Naive thymus-derived CD8-positive, alpha-beta T cell (primary cell): ENCODE measurements at places on chromosomes 6 and 20.

DNA sequence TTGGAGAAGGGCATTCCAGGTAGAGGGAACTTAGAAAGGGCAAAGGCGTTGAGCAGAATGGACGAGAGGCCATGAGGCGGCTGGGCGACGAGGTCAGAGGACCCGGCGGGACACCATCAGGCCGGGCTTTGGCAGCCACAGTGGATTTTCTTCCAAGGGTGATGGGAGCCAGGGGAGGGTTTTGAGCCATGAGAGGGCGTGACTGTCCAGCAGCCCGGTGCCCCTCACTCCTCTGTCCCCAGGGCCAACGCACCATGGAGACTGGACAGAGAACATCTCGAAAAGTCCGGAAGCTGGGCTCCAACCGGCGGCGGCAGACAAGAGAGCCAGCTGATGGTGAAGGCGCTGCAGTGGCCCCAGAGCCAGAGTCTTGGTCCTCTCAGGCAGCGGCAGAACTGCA, 6.4 kb downstream of the RAB44 start:
- no peak for DNase-seq

DNA sequence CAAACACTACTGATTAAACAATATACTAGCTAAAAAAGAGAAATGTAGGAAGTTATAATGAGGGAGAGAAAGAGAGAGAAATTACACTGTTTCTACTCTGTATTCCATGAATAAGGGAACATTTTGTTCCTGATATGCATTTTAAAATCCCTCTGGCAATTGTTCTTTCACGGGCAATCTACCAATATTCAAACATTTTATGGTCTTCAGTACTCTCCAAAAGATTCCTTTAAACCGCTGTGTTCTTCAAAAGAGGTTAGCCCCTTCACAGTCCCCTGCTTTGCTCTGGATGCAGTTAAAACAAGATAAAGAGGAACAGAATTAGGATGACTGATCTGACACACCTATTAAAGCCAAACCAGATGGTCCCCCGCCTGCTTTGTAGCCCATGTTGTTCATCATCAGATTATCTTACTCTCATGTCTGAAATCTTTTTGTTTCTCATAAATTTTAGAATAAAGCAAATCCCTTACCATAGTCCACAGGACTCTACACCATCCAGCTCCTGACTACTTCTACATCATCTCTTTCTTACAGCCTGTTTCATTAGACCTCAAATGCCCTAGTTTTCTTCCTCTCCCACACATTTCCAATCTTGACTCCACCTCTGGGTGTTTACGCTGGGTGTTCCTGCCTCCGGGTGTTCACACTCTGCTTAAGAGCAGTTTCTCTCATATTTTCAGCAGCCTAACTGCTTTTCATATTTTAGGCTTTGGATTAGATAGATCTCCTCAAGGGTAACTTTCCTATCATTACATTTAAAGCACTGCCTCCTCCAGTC, 399.7 kb downstream of the COL12A1 start:
- DNase-seq, result no peak

- DNase-seq, result no peak
Measured at GRCh38 chr6:53945765-53946407, 151.1 kb downstream of the LRRC1 start.

DNA sequence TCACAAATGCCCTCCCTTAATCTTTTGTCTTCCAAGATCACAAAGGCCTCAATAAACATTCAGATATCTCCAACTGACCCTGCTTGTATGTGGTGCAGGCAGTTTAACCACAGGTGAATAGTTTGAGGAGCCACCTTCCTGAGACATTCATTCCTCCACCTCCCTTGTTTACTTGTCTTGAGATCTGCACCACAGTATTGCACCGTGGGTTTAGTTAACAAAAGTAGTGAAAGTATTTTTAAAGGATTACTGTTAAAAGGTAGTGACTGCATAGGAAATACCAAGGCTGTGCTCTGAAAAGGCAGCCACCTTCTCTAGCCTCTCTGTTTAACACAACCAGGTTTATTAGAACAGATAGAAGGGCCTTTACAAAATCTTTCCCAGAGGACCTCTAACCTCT, 46.5 kb downstream of the SESN1 start:
- DNase-seq, result no peak

DNA sequence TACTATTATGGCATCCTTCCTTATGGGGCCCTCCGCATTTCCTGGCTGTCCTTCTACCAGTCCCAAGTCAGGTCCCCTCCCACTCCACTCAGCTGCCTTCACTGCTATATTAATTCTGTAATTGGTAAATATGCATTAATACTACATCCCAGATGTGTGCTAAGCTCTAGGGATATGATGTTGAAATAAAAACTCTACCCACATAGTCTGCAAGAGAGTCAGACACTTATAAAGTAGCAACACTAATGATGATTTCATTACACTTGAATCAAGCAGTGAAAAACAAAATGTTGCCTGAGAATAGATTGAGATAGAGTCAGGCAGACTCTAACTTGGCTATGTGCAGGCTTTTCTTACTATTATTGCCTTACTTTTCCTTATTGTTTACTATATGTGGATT, 62.4 kb downstream of the AIG1 start:
- no peak for DNase-seq

DNA sequence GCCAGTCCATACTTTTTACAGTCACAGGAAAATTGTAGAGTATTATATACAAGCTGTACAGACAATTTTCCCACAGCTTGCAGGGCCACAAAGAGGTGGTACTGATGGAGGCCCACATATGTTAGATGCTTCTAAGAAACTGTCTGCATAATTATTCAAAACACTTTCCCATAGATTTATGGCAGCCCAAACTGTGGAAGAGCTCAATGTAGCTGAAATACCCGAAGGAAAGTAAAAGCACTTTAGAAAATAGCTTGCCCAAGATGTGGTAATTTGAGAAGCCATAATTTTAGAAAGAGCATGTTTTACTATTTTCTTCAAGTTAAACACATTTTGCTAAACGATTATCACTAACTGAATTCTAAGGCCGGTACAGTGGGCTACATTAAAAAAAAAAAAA, 36.9 kb downstream of the GMDS start:
- no peak for DNase-seq

- peak; percentile 15 for DNase-seq
Measured at GRCh38 chr20:38673725-38674091, 50.6 kb upstream of the SLC32A1 start.

DNA sequence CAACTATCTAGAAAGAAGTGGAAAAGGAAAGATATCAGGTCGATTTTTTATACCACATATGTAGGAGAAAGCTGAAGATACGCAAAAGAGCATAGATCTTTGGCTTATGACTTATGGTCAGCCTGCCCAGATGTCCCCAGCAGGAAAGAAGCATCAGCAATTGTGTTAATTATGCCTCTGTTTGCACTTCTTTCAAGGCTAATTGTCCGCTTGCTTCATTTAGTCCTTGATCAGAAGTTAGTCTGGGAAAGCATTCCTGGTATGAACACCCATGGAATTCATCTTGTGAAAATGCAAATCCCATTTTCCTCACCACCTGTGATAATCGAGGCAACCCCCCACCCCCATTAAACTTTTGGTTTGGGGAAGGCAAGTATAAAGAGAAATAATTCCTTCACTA, 62.8 kb downstream of the ATP9A start:
- DNase-seq, result no peak

- DNase-seq, result no peak
Measured at GRCh38 chr20:64176971-64177370, 12.7 kb downstream of the MYT1 start.

- DNase-seq, result no peak
Measured at GRCh38 chr20:32752458-32753250, 9.4 kb upstream of the COMMD7 start.

- no peak for DNase-seq
Measured at GRCh38 chr6:33749401-33749800, 2.7 kb upstream of the IP6K3 start.

DNA sequence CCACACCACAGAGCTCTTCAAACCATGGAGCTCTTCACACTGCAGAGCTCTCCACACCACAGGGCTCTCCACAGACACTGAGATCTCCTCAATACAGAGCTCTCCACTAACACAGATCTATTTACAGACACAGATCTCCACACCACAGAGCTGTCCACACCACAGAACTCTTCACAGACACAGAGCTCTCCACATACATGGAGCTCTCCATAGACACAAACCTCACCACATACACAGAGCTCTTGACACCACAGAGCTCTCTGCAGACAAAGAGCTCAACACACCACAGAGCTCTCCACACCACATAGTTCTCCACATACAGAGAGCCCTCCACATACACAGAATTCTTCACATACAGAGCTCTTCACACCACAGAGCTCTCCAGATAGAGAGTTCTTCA, 53.0 kb downstream of the ERMARD start:
- DNase-seq, result no peak

- no peak for DNase-seq
Measured at GRCh38 chr20:63094767-63095499, 88.2 kb upstream of the BHLHE23 start.
